Germinal center (tissue), 1 donor: ENCODE measurements at places on chromosomes 16 and 17.
A peak's percentile ranks its signal among the peaks of the same experiment; 100 is the strongest.

DNA sequence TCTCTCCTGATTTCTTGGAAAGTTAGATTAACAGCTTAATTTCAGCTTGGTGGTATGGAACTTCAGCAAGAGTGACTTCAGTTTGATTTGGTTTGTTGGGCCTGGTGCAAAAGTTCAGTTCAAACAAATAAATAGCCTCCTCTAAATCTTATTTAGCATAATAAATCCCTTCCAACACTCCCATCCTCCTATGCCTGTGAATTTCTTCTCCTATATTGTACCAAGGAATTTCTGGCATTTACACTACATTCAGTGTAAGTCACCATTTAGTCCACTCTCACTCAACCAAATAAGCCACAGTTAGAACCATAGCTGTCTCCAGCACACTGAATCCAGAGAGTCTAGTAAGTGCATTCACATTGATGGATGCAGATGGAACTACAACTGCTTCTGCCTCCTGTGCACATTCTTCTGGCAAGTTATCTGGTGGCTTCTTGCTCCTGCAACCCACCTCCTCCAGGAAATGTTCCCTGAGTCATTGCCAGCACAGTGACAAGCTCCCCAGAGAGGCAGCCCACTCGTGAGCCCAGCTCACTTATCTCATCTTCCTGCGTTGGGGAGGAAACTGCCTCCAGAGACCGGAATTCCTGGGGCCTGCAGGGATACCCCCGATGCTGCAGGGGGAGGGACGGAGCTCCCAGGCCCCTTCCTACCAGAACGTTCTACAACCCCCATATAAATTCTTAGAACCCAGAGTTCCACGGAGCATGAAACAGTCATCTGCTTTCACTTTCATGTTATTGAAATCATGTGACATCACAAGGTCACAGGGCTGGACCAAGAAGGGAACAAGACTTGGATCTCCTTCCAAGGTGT lies 318.3 kb downstream of the PHKB start:
- DNase-seq, result peak; percentile 15

DNA sequence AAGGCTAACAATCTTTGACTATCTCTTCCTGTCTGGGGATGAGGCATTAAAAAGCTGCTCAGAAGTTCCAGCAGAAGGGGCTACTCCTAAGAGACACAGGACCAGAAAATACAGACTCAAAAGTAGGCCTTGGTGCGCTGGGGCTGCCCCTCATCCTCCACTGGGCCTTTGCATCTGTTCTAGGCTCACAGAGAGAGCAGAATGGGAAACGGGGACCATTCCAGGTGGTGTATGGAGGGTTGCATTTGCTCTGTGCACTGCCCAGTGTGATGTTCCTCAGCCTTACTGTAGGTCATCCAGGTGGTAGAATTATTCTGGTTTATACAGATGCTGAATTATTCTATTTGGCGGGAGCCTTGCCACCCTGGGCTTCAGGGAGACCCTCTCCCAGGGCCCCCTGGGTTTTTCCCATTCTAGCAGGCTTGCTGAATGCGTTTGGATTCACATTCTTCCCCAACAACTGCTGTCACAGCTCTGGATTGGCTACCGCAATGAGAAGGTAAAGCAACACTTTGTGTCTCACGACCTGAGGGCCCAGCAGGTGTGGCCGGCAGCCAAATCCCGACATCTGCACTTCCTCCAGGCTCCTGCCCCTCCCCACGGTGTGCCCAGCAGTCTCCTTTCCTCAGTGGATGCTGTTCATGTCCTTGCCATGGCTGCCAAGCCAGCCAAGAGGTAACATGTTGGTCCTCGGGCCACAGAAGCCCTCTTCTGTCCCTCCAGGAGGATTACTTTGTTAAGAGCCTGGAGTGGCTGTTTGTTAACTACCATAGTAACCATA lies 25.0 kb upstream of the ZNHIT3 start:
- no peak for DNase-seq

DNA sequence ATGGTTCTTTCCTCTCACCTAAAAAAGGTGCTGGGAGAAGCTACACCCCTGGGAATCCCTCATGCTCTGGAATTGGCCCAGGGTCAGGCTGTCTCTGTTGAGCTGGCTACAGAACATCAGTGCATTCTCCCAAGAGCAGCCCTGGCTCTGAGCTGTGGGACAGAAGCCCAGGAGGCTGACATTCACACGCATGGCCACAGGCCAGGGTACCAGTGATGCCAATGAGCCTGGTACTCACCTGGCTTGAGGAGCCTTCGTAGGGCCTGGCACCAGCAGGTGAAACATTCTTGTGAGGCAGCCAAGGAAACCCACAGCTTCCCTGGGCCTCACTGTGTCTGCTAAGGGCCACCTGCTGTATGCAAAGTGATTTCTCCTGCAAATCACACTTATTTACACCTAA lies 121.7 kb upstream of the CCL2 start:
- DNase-seq, result no peak

GRCh38 chr17:6524520-6524919 lies 31.8 kb downstream of the PITPNM3 start:
- no peak for DNase-seq

DNA sequence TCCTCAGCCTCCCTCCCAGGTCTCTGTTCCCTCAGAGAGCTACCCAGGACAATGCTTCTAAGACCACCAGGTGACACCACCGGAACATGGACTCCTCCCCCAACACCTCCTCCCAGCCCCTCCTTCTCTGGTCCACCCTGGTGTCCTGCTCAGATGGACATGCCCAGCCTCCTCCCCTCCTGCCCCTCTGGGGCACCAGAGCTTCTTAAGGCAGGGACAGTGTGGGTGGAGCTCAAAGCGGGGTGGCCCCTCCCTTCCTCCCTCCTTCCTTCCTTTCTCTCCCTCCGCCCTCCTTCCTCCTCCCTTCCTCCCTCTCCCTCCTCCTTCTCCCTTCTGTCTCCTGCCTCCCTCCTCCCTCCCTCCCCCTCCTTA lies 22.7 kb downstream of the TRPV3 start:
- DNase-seq, result peak; percentile 32

GRCh38 chr16:54928411-54929089 lies 2.1 kb upstream of the IRX5 start:
- DNase-seq, result no peak

- DNase-seq, result peak; percentile 69
Observed at GRCh38 chr17:28887871-28888471, 9.6 kb downstream of the FLOT2 start.

- no peak for DNase-seq
Observed at GRCh38 chr17:57902800-57903759, 52.1 kb downstream of the CUEDC1 start.

DNA sequence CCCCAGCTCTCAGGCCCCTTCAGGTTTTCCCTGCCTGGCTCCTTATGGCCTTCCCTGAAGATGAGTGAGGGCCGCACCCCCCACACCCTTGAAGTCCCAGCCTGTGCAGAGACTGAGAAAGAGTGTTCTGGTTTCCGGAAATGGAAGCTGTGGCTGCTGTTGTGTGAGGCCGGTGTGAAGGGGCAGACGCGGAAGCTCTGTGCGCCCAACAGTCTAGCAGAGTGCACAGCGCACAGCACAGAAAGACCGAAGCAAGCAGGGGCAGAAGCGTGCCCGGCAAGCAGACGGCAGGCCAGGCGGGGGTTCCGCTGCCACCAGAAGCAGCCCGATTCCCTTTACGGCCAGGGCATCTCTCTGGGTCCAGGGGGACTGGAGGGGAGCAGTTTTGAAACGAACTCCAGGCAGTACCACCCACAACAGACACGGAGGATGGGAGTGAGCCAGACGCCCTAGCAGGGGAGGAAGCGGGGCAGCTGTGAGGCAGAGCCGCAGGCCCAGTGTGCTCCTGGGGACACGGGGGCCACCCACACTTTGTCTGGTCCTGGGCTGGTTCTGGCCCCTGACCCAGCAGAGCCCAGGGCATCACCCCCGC lies 16.7 kb downstream of the TPSG1 start:
- DNase-seq, result no peak

DNA sequence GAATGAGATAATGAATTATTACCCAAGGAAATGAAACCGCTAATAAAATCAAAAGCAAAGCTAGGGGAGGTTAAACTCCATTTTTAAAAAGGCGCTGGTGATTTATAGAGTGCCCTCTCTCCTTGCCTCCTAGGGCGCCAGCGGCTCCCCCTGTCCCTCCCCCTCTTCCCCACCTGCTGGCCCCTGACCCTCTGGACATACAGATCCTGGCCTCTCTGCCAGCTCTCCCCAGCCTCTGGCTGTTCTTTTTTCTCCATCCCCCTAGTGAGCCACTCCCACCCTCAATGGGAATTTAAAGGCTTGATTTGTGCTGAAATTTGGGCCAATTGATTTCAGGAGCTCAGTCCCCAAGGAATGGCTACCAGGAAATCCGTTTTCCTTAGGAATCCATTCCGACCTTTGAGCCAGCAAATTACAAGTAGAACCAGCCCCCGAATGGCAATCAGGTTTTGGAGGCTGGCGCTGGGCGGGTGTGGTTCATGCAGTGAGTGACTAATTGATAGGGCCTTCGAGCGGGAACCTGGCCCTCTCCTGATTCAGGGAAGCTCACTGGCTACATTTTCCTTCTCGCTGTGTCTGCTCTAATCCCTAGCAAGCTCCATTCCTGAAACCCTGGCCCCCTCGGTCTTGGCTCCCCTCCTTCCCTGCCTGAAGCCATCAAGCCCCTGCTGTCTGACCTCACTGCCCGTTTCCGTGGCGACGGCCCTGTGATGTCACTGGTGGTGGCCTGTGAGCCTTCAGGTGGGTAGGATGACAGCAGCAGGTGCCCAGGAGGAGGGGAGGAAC lies 141.9 kb upstream of the SDK2 start:
- no peak for DNase-seq

- no peak for DNase-seq
Observed at GRCh38 chr17:67523101-67523500, 146.0 kb downstream of the PITPNC1 start.

DNA sequence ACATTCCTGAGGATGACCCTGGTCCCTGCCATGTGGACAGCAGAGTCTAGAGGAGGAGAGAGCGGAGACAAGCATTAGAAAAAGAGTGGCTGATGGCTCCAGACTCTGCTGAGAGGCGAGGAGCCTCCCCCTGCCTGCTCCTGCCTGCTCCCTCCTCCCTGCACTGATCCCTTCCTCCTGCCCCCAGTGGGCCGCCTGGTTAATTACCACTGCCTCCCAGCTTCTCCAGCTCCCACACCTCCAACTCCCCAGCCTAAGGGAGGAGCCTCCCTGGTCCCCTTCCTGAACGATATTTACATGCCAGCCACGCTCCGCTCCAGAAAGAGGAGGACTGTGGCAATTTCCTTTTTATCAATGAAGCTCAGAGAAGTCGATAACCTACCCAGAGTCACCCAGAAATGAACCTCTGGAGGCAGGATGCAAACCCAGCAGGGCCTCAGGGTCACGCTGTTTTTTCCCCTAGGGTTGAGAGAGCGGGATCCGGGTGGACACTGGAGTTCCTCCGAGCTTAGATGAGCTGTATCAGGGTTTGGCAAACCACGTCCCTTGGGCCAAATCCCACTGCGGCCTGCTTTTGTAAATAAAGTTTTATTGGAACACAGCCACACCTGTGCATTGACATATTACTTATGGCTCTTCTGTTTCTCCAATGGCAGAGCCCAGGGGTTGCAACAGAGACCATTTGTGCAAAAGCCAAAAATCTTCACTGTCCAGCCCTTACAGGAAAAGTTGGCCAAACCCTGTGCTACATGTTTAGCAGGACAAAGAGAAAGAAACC lies 27.1 kb upstream of the JPH3 start:
- no peak for DNase-seq

DNA sequence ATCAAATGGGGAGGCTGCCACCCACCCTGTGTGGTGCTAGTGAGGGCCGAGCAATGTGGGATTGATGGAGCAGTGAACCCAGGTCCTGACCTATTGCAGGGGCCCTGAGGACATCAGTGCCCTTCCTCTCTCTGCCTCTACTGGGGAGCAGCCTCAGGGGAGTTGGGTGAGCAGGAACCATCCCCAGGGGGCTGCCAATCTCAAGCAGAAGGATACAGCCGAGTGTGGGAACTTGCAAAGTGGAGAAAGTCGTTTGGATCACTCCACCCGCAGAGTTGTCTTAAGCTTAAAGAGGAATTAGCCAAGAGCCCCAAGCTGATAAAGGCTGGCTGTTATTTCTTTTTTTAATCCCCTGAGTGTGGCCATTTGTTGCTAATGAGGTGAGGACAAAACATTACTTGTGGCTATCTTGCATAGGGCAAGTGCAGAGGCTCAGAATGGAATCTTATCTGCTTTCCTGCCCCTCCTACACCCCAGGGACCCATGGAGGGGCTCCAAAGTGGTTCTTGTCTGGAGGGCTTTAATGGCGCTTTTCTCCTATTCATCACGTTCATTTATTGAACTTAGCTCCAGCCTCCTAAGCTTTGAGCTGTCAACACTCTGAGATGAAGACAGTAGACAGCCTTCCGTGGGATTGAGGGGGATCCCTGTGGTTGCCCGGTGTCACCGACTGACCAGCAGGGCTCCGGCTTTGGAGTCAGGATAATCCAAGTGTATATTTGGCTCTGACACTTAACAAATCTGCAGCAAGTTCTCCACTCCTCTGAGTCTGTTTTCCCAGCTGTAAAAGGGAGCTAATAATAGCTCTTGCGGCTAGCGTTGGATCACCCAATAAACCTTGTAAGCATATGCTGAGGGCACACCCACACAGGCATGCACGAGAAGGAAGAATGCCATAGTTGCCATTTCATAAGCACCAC lies 45.1 kb downstream of the MYH11 start:
- no peak for DNase-seq
